ENCODE measurements at places on chromosomes 11 and 22.
A peak's percentile ranks its signal among the peaks of the same experiment; 100 is the strongest.

DNA sequence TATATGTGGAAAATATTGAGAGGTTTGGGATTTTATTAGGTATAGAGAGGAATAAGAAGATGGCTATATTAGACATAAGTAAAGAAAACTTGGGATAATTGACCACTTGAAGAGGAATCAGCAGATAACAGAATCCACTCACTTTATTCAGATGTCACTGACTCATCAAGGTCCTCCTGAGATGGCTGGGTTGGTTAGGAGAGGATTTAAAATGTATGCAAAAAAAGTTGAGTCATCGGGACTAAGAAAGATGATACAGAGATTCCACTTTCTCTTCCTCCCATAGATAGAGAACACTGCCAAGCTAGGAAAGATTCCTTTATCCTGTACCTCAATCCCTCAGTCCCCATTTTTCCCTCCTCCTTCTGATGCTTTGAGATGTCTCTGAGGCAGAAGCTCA is at the start of gene OR6A2:
OR6A2 (minus strand) TSS at position 288 of the 400 bp plus-strand sequence. CDS start 3,981 bp downstream, outside the sequence.
- DNase-seq: no peak

DNA sequence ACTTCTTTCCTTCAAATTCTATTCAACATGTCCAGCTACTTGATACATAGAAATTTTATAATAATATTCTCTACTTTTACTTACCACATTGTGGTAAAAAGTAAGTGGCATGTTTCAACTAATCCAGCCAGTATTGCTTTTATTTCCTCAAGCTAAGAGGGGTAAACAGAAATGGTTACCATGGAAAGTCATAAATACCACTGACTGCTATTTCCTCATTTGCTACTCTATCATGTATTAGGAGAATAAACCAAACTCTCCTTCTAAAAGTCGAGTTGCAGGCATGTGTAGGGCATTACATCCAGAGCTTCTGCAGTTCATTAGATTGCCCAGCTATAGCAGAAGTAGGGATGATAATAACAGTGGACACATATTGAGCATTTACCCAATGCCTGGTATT is 208.4 kb downstream of the MAML2 start:
- DNase-seq: no peak

DNA sequence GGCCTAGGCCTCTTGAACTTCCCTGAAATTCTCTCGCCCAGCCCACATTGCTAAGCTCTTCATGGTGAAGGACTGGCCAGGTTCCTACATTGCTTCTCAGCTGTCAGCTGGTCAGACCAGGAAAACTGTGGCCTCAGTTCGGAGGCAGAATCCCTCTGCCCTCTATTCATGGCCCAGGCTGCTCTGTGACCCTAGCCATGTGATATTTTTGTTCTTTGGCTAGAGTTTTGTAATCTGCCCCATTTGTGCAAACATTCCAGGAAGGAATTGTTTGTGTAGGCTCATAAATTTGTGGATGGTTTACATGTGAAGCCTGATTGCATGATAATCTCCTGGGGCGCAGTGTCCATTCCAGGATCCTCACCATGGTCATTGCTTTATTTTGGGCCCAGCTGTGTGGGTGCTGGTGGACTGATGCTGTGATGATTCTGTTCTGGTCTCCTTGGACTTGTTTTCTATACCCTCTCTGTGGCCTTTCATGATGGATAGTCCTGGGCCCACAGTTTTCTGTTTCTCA is 149.1 kb upstream of the E2F8 start:
- no peak for DNase-seq

DNA sequence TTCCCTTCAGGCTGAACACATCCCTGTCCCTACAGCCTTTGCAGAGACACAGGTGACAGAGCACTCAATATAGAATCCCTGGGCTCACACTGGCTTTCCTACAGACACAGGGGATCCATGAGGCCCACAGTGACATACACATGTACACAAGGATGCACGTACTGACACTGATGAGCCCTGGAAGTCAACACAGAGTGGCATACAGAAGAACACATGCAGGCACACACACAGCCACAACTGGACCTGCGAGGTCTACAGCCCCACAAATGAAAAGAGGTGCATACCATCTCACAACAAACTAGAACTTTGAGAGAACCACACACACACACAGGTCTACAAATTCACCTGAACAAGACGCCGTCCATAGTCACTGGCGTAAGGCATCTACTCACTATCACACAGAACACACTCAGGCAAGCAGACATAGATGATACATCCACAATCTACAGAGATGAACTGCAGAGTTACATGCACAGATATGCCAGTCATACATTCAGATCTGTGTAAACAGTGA is 3.5 kb upstream of the ZNF74 start:
- no peak for DNase-seq

GRCh38 chr22:39546889-39547586 is 14.5 kb upstream of the RPS19BP1 start:
- DNase-seq: no peak

- no peak for DNase-seq
These were observed 86.0 kb downstream of the RPS6KA4 start for GRCh38 chr11:64444838-64445441.

DNA sequence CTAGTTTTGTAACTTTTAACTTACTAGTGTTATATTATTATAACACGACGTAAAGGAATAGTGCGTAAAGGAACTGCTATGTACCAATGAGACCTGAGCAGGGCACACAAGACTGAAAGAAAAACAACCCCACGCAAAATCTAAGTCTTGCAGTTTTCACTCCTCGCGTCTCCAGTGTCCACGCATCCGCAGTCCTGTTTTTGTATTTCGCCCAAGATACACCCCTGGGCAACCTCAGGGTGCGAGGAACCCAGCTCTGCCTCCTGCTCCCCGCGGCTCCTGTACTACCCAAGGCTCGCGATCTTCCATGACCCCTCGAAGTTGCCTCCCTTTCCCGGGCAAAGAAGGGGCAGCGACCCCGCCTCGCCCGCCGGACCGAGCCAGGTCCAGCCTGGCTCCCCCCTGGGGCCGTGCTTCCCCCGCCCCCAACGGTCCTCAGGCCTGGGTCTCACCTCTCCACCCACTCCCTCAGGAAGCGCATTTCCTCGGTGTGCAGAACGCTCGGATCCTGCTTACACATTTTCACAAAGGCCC is 393 bp downstream of the ST13 start:
- no peak for DNase-seq

- no peak for DNase-seq
These were observed 3.5 kb upstream of the EEF1G start for GRCh38 chr11:62577046-62577714.

- no peak for DNase-seq
These were observed 11.6 kb upstream of the CAPN5 start for GRCh38 chr11:77055101-77055561.

GRCh38 chr11:83713708-83714107 is 427.5 kb upstream of the CCDC90B start:
- DNase-seq: no peak

DNA sequence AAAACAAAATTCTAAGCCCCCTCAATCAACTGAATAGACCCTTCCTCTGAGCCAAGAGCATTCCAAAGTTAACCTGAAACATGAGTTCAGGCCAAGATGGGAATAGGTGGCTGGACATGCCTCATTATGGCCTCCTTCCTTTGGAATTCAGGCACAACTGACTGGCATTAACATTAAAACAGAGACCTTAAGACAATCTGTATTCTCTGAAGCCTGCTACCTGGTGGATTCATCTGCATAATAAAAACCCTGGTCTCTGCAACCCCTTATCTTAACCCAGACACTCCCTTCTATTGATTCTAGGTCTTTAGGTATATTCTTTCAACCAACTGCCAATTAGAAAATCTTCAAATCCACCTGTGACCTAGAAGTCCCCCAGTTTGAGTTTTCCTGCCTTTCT is 66.3 kb downstream of the JRKL start:
- DNase-seq: no peak

DNA sequence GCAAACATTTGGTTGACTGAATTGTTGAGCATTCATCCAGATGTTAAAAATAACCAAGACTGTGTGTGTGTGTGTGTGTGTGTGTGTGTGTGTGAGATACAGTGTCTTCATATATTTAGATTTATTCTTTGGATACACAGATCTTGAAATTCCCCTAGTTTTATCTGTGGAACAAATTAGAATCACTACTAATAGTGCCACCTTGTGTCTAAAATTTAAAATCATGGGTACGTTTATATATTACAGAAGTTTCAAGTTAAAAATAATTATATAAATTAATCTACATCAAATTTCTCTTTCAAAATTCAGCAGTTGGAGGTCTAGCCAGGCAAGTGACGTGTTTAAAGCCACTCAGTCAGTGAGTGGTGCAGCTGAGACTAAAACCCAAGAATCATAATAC is 1566.2 kb upstream of the TENM4 start:
- no peak for DNase-seq

- DNase-seq: no peak
These were observed 70.6 kb downstream of the ADM start for GRCh38 chr11:10375280-10375971.

GRCh38 chr11:83819931-83820549 is 533.9 kb upstream of the CCDC90B start:
- no peak for DNase-seq

DNA sequence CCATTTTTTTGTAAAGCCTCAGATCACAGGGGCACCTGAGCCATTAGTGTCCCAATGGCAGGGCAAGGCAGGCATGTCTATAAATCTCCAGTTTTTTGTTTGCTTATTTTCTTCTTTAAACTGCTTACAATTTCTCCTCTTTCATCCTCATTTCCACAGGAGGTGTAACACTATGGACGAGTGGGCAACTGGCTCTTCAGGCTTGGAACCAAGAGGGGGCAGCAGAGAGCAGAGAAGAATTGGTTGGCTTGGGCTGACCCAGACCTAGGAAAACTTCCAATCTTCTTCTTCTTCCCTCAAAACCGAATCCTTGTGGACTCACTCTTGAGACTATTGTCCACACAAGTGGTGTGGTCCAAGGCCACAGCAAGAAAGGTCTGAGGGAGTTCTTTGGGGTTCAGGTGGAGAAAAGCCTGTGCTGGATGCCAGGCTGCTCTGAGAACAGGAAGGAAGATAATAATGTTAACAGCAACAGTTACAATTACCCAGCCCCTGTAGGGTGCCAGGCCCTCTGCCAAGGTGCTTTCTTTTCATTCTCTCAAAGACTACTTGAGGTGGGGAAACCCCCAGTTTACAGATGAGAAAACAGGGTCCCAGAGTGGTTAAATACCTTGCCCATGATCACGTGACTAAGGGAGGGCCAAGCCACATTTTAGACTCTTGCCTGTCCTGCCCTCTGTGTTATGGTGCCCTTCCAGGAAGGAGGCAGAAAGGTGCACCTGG is 70.7 kb upstream of the E2F8 start:
- no peak for DNase-seq

- peak; percentile 29 for DNase-seq
These were observed 712 bp downstream of the CERK start for GRCh38 chr22:46737105-46737975.

DNA sequence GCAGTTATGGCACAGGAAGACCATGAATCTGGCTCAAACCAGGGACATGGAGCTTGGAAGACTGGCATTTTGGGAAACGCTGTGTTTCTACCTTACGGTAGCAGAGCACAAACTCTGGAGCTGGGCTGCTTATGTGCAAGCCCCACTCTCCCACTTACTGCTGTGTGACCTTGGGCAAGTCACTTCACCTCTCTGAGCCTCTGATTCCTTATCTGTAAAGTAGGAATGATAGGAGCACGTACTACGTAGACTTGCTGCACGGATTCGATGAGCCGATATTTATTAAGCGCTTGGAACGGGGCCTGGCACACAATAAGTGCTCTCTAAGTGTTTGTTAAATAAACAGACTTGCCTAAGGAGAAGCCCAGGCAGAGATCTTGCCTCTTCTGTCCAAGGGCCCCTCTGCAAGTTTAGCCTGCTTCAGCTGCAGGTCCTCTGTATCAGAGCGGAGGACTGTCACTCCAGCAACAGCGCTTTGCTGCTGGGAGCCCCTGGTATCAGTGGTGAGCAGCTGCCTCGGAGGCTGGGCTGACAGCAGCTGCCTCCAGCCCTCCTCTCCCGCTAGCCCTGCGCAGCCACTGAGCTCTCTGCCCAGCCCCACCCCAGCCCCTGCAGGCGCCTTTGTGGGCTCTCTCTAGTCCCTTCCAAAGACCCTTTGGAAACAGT is 96.9 kb upstream of the ANO1 start:
- DNase-seq: no peak

GRCh38 chr11:132914600-132914999 is 617.7 kb downstream of the OPCML start:
- no peak for DNase-seq

DNA sequence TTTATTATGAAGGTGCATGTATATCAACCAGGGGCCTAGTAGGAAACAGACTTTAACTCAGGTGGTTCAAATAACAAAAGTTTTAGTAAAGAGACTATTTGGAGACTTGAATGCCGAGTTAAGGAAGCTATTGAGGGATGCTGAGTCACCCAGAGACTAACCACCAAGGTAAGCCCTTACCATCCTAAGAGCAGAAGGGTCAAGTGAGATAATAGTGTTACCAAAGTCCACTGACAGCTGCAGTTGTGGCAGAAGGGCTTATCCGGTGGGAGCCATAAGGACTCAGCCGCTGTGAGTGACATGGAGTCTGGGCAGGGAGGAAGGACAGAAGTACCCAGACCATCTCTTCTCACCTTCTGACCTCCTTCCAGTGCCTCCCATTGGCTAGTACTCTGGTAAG is 134.0 kb downstream of the INSC start:
- DNase-seq: no peak

- no peak for DNase-seq
These were observed 298.8 kb downstream of the TBC1D22A start for GRCh38 chr22:47061226-47061625.

- DNase-seq: no peak
These were observed at the start of gene CHRM4 for GRCh38 chr11:46391578-46392420. CHRM4 (minus strand) TSS chr11:46391776; CDS start chr11:46386557, 5,219 bp downstream.

- no peak for DNase-seq
These were observed 35.7 kb downstream of the CELSR1 start for GRCh38 chr22:46501701-46502100.

GRCh38 chr11:85590848-85591483 is 36.2 kb downstream of the DLG2 start:
- DNase-seq: no peak

GRCh38 chr11:13247606-13248296 is 29.8 kb upstream of the BMAL1 start:
- DNase-seq: no peak

DNA sequence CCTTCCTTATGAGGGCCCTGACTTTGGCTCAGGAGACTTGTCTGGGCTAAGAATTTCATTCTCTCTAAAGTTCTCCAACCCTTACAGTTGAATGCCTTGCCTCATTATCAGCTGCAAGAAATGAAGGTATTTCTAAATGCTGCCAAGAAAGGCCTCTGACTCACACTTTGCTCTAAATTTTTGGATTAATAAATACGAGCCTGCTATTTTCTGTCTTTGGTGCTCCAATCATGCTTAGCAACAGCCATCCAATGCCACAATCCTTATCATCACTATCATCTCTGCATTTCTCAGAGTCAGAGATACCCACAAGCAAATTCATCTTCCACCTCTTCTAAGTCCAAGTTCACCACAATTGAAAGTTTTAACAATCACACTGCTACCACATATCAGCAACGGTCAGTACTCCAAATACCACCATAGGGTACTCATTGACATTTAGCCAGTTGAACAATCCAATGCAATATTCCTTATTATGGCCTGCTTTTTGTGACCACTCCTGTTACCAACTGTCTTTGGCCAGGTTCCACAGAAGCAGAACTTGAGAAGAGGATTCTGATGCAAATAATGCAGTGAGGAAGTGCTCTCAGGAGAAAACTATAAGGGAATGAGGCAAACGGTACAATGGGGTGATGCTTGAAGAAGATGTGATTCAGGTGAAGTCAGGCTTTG is 5.7 kb downstream of the PATE2 start:
- no peak for DNase-seq

GRCh38 chr11:1597331-1597993 is 632 bp downstream of the KRTAP5-2 start:
- DNase-seq: no peak

- DNase-seq: no peak
These were observed 458 bp downstream of the RTN4R start for GRCh38 chr22:20267441-20268278.

All from activated naive CD4-positive, alpha-beta T cell (primary cell).